ENCODE measurements at places on chromosomes 5 and 9. TPM values are rescaled to one million over a fixed set of nuclear protein-coding genes. Genes with fewer than 3 reads are reported as not detected.

The MOB3B gene
- 1.3 TPM for polyA plus RNA-seq

The MYOZ3 gene
- polyA plus RNA-seq = 0.51 TPM

The RFK gene
- polyA plus RNA-seq = 8.1 TPM

The SGTB gene
- polyA plus RNA-seq = 4.2 TPM

The CDH18 gene
- polyA plus RNA-seq = 9.0 TPM

The FGD3 gene
- polyA plus RNA-seq = 0.92 TPM

The ZNF366 gene
- 2.2 TPM for polyA plus RNA-seq

The CMYA5 gene
- polyA plus RNA-seq = 0.72 TPM

The FAM174A gene
- 17.6 TPM for polyA plus RNA-seq

The CARD9 gene
- polyA plus RNA-seq = 10.6 TPM

The SYNPO gene
- polyA plus RNA-seq = 59.4 TPM

The GNAQ gene
- 44.2 TPM for polyA plus RNA-seq

The PCDHB13 gene
- 5.4 TPM for polyA plus RNA-seq

The ZDHHC11 gene
- 1.1 TPM for polyA plus RNA-seq

The EXD3 gene
- polyA plus RNA-seq = 41.0 TPM

The ENTPD8 gene
- polyA plus RNA-seq = 0.17 TPM

The RPP25L gene
- polyA plus RNA-seq = 32.5 TPM

The EPB41L4A gene
- polyA plus RNA-seq = 4.2 TPM

The CTXN3 gene
- polyA plus RNA-seq = not detected

The IL4 gene
- not detected for polyA plus RNA-seq

The IL6ST gene
- 162 TPM for polyA plus RNA-seq

The CCDC171 gene
- 1.4 TPM for polyA plus RNA-seq

The DCANP1 gene
- polyA plus RNA-seq = not detected

The CARTPT gene
- 241 TPM for polyA plus RNA-seq

The ST6GALNAC4 gene
- 8.6 TPM for polyA plus RNA-seq

The BARHL1 gene
- polyA plus RNA-seq = not detected

The KCNV2 gene
- not detected for polyA plus RNA-seq

The DIRAS2 gene
- polyA plus RNA-seq = 1.2 TPM

The IPO11 gene
- polyA plus RNA-seq = 11.0 TPM

The LURAP1L gene
- polyA plus RNA-seq = 20.3 TPM

The AQP3 gene
- polyA plus RNA-seq = 0.94 TPM

The ABO gene
- 18.5 TPM for polyA plus RNA-seq

The TLN1 gene
- polyA plus RNA-seq = 165 TPM

Measured in adrenal gland (tissue), 19 donors.